ENCODE measurements at places on chromosomes 13 and 19.

GRCh38 chr19:23992348-23992747, 77.7 kb downstream of the ZNF726 start:
- no peak for DNase-seq

- DNase-seq, result no peak
Observed at GRCh38 chr19:31500197-31500830, 151.1 kb upstream of the TSHZ3 start.

DNA sequence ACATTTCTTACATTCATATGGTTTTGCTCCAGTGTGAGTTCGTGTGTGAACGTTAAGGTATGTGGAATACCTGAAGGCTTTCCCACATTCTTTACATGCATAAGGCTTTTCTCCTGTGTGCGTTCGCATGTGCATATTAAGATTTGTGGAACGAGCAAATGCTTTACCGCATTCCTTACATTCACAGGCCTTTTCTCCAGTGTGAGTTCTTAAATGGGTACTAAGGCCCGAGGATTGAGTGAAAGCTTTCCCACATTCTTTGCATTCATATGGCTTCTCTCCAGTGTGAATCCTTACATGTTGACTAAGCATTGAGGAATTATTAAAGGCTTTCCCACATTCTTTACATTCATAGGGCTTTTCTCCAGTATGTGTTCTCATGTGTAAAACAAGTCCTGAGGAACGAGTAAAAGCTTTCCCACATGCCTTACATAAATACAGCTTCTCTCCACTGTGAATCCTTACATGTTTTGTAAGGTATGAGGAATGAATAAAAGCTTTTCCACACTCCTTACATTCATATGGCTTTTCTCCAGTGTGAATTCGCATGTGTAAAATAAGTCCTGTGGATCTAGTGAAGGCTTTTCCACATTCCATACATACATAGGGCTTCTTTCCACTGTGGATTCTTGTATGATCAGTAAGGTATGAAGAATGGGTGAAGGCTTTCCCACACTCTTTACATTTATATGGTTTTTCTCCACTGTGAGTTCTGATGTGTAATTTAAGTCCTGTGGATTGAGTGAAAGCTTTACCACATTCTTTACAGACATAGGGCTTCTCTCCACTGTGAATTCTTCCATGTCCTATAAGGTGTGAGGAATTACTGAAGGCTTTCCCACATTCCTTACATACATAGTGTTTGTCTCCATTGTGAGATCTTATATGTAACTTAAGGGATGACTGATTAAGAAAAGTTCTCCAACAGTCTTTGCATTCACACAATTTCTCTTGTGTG, 10.7 kb downstream of the ZNF846 start:
- no peak for DNase-seq

- no peak for DNase-seq
Observed at GRCh38 chr19:11005521-11005920, 44.7 kb downstream of the SMARCA4 start.

GRCh38 chr13:46614582-46614981, 61.6 kb downstream of the LRCH1 start:
- DNase-seq, result no peak

DNA sequence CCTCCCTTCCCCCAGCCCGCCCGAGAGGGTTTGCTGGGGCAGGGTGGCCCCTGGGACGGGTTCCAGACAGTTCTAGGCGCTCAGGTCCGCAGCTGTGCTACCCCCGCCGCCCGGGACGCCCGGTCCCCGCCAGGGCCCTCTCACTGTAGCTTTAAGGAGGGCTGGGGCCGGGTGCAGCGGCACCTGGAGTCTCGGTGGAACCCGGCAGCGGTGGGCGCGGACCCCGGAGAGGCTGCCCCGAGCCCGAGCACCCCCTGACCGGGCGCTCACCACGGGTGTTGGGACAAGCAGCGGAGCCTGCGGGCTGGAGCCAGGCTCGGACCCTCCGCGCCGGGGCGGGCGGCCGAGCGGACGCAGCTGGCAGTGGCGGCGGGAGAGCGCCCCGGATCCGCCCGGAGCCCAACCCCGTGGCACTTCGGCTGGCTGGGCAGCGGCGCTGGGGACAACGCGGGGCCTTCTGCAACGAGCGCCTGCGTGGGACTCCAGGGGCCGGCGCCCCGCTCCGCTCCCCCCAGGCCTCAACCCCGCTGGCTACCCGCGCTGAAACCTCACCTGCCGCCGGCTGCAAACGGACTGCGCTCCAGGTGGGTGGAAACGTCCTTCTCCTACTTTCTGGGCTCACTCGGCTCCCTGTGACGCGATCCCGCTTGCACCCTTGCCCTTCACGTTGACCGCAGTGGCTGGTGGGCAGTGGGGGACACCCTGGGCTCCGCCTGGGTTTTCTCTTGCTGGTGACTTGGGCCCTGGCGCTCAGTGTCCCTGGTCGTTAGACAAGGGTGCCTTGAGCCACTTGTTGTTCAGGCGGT, 81.1 kb downstream of the ZNF429 start:
- no peak for DNase-seq

- peak; percentile 43 for DNase-seq
Observed at GRCh38 chr19:9205501-9206113, 13.8 kb downstream of the OR7D4 start.

GRCh38 chr13:39102981-39103490, 64.8 kb downstream of the NHLRC3 start:
- no peak for DNase-seq

DNA sequence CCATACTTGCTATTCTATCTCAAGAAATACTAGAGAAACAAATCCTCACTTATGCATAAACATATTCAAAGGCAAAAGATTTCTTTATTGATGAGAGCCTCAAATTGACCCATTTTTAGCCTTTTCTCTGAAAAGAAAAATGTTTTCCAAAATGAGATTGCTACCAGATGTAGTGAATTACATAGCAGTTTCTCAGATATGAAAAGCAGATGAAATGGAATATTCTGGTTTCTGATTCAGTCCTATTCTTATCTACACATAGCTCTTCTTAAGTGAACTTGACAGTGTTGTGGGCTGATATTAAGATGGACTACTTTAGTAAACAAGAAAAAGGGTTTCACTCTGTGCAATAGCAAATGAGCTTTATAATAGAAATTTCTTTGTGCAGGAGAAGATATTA, 183.5 kb downstream of the DNAJC15 start:
- DNase-seq, result no peak

DNA sequence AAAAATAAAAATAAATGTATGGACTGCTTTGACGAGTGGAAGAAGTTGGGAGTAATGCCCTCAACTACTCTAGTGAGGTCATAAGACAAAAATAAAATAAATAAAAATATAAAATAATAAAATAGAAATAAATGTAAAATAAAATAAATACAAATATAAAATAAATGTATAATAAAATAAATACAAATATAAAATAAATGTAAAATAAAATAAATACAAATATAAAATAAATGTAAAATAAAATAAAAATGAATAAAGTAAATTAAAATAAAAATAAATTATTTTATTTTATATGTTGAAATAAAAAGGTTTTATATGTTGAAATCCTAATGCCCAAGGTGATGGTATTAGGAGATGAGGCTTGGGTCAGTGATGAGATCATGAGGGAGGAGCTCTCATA, 20.1 kb upstream of the IGSF23 start:
- DNase-seq, result no peak

GRCh38 chr13:28392428-28392827, 102.5 kb downstream of the FLT1 start:
- DNase-seq, result no peak

DNA sequence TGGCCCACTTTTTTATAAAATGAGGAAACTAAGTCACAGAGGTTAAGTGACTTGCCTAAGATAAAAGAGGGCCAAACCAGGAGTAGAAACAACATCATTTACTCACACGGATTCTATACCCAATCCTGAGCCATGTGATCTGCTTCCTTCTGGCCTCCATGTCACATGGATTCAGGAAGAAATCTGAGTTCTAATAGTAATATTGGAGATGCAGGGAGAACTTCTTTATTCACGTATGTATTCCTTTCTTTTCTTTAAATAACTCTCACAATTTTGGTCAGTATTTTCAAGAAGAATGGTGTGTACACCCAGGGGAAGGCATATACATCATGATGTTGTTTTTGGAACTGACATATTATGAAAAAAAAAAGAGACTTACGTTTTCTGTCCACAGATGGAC, 1.8 kb downstream of the POSTN start:
- DNase-seq, result no peak

GRCh38 chr19:11141937-11142527, 13.6 kb downstream of the SPC24 start:
- DNase-seq, result no peak

DNA sequence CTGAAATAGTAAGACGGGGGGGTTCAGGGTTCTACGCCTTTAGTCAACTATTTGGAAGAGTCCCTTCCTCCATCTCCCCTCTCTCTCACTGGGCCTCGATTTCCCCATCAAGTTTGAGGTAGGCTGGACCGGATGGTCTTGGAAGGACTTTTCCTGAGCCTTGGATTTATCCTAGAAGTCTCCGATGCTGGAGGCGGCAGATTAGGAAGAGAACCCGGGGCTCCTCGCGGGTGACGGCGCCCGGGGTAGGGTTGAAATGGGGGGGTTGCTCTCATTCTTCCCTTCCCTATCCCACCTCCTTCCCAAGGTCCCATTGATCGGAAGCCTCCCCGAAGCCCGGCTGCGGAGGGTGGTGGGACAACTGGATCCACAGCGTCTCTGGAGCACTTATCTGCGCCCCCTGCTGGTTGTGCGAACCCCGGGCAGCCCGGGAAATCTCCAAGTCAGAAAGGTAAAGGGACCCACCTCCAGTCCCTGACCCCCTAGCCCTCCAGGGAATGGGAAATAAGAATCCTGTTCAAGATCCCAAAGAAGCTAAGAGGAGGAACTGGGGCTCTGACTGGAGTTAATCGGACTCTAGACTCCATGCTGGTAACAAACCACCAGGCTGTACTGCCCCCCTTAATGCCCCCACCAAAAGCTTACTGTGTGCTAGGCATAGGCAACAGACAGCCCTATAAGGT, 781 bp downstream of the QPCTL start:
- DNase-seq, result no peak

GRCh38 chr19:391726-392374, 17.1 kb downstream of the C2CD4C start:
- DNase-seq, result no peak

- DNase-seq, result no peak
Observed at GRCh38 chr13:50699874-50700663, 143.4 kb downstream of the DLEU7 start.

DNA sequence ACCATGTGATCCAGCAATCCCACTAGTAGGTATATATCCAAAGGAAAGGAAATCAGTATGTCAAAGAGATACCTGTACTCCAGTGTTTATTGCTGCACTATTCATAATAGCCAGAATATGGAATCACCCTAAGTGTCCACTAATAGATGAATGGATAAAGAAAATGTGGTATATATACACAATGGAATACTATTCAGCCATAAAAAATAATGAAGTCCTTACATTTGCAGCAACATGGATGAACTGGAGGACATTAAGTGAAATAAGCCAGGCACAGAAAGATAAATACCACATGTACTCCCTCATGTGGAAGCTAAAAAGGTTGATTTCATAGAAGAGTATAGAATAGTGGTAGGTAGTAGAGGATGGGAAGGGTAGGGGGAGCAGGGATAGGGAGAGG, 23.5 kb downstream of the BORA start:
- DNase-seq, result no peak

- DNase-seq, result no peak
Observed at GRCh38 chr19:38557205-38557799, 60.5 kb downstream of the MAP4K1 start.

GRCh38 chr19:41416194-41416674, 10.9 kb downstream of the B3GNT8 start:
- no peak for DNase-seq

DNA sequence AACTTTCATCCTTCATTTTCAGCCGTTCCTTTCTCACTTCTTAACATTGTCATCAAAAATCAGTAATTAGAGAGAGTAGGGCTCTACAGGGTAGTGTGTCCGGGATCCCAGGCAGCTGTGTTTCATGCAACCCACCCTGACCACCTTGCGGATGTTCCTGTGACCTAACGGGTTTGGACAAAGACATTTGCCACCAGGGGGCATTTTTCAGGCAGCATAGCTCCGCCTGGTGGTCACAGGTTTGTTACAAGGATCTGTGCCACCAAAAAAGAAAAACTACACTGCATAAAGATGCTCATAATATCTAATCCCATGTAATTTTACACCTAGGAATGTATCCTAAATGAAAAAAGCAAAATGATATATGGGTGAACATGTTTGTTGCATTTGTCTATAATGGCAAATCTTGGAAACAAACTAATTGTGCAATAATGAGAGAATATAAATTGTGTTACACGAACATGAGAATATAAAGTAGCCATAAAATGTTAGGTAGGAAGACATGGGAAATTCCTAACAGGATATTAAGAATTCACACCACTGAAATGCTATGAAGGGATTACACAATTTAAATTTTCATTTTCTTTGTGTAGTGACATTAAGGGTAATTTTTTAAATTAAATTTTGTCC, 123.0 kb downstream of the SLC7A1 start:
- no peak for DNase-seq

DNA sequence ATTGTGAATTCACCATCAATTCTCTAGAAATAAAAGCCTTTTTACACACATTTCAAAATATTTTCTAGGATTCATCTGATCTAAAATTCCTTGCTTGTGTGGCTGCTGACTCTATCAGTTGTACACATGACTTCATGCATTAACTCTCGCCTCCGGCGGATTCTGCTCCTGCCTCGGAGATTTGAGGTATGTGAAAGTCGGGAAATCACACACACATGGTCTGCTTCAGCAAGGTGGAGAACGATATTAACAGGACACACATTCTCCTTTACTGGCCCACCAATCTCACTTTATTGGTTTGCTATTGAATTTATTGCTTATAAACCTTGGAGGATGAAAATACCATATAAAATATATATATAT, 855.7 kb downstream of the SLITRK5 start:
- DNase-seq, result no peak

GRCh38 chr19:14475251-14476073, at the start of gene PTGER1:
TSS of gene PTGER1 (minus strand) at chr19:14475354. CDS start at chr19:14474320, 1,034 bp downstream.
- no peak for DNase-seq

DNA sequence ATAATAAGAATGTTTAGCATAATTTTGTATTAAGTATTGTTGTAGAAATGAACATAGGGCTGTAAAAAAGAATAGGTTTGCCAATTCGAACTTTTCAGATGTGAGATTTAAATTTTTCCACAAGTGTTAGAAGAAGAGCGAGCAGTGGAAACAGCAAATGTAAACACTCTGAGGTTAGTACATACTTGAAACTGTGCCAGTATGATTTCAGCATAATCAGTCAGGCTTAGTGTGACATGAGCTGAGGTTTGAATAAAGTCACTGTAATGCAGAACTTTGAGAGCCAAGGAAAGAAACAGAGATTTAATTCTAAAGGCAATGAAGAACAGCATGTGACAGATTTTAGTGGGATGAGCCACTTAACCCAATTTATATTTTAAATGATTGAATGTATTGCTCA, 2166.4 kb downstream of the PCDH9 start:
- DNase-seq, result no peak

DNA sequence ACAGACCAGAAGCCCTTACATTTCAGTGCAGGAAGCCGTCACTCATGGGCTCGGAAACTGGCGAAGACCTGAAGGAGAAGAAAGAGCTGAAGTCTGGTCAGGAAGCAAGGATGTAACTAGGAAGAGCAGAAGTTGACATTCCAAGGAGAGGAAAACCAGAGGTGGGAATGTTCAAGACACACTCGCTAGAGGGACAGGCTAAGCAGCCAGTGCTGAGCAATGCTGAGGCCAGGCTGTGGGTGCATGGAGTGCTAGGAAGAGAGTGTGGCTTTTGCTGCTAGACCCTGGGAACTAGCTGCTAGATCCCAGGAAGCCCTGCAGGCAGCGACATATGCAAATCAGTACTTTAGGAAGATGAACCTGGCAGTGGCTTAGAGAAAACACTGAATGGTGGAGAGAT, 12.1 kb upstream of the URAD start:
- DNase-seq, result no peak
